ENCODE measurements at places on chromosomes 16 and 17. TPM values are rescaled to one million over a fixed set of nuclear protein-coding genes. Genes with fewer than 3 reads are reported as not detected.

Gene ABI3
- total RNA-seq, result under 0.01 TPM

Gene KRTAP4-9
- total RNA-seq, result not detected

Gene SRL
- total RNA-seq, result 0.38 TPM

Gene SOST
- total RNA-seq, result 20.0 TPM

Gene KLHL10
- under 0.01 TPM for total RNA-seq

Gene SPATA32
- total RNA-seq, result under 0.01 TPM

Gene GRAPL
- not detected for total RNA-seq

Gene FOXN1
- total RNA-seq, result not detected

Gene KRTAP4-5
- total RNA-seq, result not detected

Gene CDRT15
- not detected for total RNA-seq

Gene KCNH6
- total RNA-seq, result not detected

Gene RAB26
- total RNA-seq, result 0.58 TPM

Gene HOXB1
- total RNA-seq, result not detected

Gene PLLP
- under 0.01 TPM for total RNA-seq

Gene TERB1
- 0.56 TPM for total RNA-seq

Gene GNAO1
- total RNA-seq, result under 0.01 TPM

Gene P2RX5
- 2.7 TPM for total RNA-seq

Gene SLC5A11
- total RNA-seq, result not detected

Gene GRAP
- 0.58 TPM for total RNA-seq

Gene CLDN7
- total RNA-seq, result 1.7 TPM

Gene HNF1B
- 0.19 TPM for total RNA-seq

Gene CLEC19A
- not detected for total RNA-seq

Gene PLA2G10
- not detected for total RNA-seq

Gene ATP6V0C
- total RNA-seq, result 8.4 TPM

Gene C16orf96
- under 0.01 TPM for total RNA-seq

Gene KRT222
- under 0.01 TPM for total RNA-seq

Gene SEPTIN12
- total RNA-seq, result not detected

Gene QRICH2
- total RNA-seq, result 2.7 TPM

Gene SRSF1
- total RNA-seq, result 239 TPM

Gene SUPT6H
- total RNA-seq, result 50.2 TPM

Gene NTHL1
- 20.6 TPM for total RNA-seq

Gene MMP15
- total RNA-seq, result 3.1 TPM

Measured in regular cardiac myocyte (primary cell).